Mammary epithelial cell (primary cell): ENCODE measurements at places on chromosomes 6 and 20. TPM values are rescaled to one million over a fixed set of nuclear protein-coding genes. Genes with fewer than 3 reads are reported as not detected.
A peak's percentile ranks its signal among the peaks of the same experiment; 100 is the strongest.

GRCh38 chr6:130598021-130598989 is 228.9 kb upstream of the SMLR1 start:
- peak; percentile 42 for DNase-seq

DNA sequence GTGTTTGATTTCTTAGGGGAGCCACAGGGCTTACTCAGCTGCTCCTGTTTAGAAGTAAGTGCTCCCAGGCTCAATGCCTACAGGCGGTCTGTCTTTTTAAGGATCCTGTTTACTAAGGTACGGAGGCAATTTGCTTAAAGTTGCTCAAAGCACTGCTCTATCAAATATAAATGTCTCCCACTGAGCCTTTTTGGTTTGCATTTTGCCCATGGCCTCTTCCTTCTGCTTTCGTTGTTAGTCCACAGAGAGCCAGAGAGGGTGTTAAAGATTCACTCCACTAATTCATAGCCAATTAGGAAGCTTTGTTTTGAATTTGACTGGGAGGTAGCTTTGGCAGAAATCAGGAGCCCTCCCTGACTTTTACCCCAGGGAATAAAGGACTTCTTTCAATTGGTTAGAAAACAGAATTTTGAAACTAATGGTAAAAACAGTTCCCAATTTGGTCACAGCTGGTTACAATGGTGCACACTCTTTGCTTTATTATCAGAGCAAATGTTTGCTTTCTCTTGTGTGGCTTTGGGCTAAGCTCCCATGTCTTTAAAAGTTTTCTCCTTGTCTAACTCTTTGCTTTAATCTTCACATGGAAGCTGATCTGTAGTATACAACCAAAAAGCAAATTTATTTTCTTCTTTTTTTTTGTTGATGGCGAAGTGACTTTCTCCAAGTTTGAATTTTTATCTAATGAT is 126.2 kb downstream of the IMPG1 start:
- DNase-seq: no peak

- DNase-seq: no peak
Observed at GRCh38 chr6:14211562-14211942, 94.0 kb downstream of the CD83 start.

- DNase-seq: no peak
Observed at GRCh38 chr6:96876886-96877545, 20.7 kb downstream of the NDUFAF4 start.

DNA sequence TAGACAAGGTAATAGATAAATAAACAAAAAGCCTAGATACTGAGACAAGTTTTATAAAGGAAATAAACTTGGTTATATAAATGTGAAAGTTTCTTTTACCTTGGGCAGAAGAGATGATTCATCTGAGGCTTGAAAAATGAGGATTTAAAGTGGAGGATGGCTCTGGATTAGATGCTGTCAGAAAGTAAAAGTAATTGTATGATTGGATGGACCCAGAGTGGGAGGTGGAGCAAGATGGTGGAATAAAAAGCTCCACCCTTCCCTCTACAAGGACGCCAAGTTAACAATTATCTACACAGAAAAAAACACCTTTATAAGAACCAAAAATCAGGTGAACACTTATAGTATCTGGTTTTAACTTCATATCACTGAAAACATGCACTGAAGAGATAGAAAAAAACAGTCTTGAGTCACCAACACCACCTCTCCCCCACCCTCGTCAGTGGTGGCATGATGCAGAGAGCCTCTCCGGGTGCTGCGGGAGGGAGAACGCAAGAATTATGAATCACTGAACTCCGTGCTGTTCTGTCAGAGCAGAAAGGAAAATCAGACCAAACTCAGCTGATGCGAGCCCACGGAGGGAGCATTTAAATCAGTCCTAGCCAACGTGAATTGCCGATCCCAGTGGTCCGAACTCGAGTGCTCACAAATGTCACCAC is 84.7 kb upstream of the GJE1 start:
- no peak for DNase-seq

- no peak for DNase-seq
Observed at GRCh38 chr6:29892696-29893095, 49.6 kb upstream of the HLA-A start.

DNA sequence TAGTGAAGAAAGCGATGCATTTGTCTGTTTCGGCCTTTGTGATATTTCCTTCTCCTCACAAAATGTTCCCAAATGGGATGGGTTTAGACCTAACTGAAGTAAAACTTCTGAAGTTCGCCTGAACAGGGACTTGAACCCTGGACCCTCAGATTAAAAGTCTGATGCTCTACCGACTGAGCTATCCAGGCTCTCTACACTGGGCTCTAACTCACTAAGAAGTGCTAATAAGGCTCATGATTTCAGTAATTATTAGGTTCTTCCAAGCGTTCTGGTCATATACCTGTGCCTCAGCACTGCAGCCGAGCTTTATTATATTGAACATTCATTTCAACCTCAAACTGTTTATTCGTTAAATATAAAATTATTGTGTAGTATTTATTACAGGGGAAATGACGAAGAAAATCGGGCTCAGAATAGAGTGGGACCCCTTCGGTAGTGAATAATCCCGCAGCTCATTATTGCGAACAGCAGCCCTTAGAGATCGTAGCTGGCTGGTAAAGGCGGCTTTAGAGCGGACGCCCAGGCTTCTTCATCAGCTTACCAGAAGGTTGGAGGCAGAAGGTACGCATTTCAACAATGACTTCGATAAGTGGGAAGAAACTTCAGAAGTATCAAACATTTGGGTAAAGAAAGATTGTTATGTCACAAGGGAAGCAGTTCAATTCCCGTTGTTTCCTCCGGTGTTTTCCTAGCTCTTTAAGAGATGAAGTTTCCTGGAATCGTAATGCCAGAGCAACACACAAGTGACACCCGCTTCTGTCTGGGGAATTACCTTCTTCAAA is 119.0 kb upstream of the ZNF184 start:
- peak; percentile 60 for DNase-seq

DNA sequence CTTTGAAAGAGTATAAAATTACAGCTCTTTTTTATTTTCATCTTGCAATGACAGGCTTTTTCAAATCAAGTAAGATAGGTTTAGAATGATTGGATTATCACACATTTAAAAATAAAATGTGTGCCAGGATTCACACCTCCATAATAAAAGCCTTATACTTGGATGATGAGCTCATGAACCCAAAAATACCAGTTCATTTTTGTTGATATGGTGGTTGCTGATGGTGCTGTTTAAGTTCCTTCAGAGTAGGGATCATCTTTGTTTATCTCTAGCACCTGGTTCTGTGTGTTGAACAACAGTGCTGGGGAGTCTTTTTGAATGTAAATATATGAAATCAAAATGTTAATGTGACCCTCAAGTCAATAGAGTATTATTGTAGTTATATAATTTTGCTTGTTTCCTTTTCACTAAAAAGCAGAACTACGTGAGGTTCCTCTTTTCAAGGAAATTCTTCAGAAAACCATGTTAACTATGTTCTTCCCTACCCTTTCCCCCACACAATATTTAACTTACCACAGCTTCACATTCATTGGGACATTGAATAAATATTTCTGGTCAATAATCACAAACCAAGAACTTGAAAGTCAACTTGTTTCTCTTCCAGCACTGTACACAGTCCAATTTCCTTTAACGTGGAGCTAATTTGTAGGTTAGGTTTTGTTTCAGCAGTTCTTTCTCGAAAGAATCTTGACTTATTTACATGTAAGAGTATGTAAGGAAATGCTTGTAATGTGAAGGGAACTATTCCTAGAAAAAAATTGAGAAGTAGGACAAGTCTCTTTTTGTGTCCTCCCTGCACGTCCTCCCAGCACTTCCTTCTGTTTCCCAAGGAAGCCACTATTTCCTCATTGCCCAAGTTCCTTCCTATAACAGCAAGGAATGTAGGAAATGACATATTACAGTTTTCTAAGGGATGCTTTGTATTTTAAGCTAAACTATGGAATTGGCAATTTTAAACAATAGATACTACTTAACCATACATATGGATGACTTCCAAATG is 945.9 kb upstream of the CITED2 start:
- DNase-seq: no peak

DNA sequence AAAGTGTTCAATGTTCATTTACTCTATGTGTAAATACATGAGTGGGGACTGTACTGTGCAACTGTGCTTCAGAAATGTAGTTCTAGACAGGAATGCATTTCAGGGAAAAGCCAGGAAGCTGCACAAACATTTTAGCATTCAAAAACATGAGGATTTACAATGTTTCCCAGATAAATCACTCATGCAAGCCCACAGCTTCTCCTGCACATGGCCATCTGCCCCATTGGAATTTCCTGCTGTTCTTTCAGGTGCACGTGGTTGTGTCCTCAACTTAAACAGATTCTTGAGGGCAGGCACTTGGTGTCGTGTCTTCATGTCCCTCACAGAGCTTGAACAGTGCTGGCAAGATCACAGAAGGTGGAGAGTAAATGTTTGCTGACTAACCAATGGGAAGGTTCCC is 101.5 kb downstream of the UNC5CL start:
- no peak for DNase-seq

- no peak for DNase-seq
Observed at GRCh38 chr20:63253438-63254231, 628 bp downstream of the NKAIN4 start.

GRCh38 chr6:129434091-129434490 is 275.9 kb downstream of the ARHGAP18 start:
- no peak for DNase-seq

DNA sequence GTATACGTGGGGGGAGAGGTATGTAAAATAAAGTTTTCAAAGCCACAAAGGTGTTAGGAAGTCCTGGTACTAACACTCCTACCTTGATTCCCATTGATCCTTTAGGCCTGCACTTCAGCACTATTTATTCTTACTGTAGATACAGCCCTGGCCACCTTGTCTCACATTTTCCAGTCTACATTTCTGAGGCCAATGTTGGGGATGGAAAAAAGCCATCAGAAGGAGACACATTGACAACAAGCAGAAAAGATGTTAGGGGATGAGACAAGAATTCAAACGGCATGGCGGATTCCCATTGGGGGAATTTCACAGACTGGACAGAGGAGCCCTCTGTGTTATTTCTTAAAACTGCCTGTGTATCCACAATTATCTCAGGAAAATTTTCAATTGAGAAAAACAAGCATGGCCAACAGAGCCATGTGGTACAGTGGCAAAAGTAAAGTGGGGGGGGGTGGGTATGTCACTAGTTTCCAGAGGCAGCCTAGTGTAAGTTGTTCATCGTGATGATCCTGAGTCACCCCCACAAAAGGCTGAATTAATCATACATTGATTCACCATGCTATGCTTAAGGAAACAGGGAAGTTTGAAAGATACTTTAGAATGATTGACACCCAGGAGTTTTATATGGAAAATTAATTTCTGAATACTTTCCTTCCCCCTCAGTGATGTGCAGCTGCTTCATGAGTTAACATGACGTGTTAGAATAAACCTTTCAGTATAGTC is 40.5 kb downstream of the RREB1 start:
- DNase-seq: peak; percentile 82

DNA sequence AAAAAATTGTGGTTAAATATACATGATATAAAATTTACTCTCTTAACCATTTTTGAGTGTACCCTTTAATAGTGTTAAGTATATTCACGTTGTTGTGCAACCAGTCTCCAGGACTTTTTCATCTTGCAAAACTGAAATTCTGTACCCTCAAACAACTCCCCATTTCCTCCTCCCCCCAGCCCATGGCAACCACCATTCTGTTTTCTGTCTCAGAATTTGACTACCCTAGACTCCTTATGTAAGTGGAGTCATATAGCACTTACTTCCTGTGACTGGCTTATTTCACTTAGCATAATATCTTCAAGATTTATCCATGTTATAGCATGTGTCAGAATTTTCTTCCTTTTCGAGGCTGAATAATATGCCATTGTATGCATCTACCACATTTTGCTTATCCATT is 5.1 kb downstream of the VPS16 start:
- no peak for DNase-seq

DNA sequence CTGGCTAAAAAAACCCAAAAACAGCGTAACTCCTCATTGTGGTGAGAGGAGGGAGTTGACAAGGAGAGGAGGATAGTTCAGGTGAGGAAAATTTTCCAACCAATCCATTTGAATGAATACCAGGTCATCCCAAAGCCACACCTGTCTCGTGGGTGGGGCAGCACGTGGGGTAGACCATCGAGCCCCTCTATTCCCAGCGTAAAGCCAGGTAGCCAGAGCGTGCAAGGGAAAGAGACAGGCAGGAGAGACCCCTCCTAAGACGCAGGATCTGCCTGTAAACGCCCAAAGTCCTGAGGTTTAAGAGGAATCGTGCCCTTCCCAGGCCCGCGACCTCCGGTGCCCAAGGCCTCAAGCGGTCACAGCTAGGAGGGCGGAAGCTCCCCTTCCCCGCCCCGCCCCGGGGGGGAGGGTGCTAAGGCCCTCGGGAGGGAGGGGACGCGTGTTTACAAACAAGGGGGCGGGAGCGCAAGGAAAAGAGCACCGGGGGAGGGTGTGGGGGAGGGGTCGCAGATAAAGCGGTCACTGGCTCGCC is 712 bp downstream of the RXRB start:
- peak; percentile 59 for DNase-seq

GRCh38 chr6:52724042-52724405 is 39.3 kb downstream of the GSTA2 start:
- DNase-seq: peak; percentile 75

- peak; percentile 88 for DNase-seq
Observed at GRCh38 chr6:150345781-150346180, 23.0 kb upstream of the IYD start.

- no peak for DNase-seq
Observed at GRCh38 chr6:14399635-14400034, 282.1 kb downstream of the CD83 start.

DNA sequence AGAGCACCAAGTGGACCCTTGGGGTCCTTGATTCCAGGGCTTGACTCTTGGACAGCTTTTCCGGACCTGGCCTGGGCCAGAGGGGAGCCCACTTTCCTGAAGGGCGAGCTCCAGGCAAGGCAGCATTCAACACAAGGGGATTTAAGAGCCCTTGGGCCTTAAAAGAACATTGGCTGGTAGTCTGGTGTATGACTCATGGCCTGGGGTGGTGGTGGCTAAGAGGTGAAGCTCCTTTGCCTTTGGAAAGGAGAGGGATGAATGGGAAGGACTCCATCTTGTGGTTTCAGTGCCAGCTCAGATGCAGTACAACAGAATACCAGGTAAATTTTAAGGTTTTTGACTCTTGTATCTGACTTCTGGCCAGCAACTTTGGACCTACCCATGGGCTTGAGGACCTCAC is 760.7 kb downstream of the GRIK2 start:
- no peak for DNase-seq

GRCh38 chr6:161080263-161080970 is 88.8 kb downstream of the MAP3K4 start:
- DNase-seq: no peak

TDRD6 gene
- polyA plus RNA-seq: 0.01 TPM

RBBP8NL gene
- 0.03 TPM for polyA plus RNA-seq

DSE gene
- 66.9 TPM for polyA plus RNA-seq

FGD2 gene
- polyA plus RNA-seq: not detected

FAM209B gene
- polyA plus RNA-seq: 0.22 TPM

MROH8 gene
- 0.60 TPM for polyA plus RNA-seq

KCNQ5 gene
- 4.0 TPM for polyA plus RNA-seq

FNDC1 gene
- not detected for polyA plus RNA-seq

FABP7 gene
- not detected for polyA plus RNA-seq

BEND6 gene
- 0.18 TPM for polyA plus RNA-seq

EPPIN gene
- polyA plus RNA-seq: not detected

BCAS1 gene
- polyA plus RNA-seq: not detected

TRIM31 gene
- polyA plus RNA-seq: 0.07 TPM

FRS3 gene
- 2.2 TPM for polyA plus RNA-seq

SPACA1 gene
- not detected for polyA plus RNA-seq
